ENCODE measurements at places on chromosomes 1 and 21.

- DNase-seq: no peak
These were observed 753 bp downstream of the KIF1B start for GRCh38 chr1:10210841-10211804.

- no peak for DNase-seq
These were observed 21.4 kb downstream of the TEX38 start for GRCh38 chr1:46692811-46693770.

DNA sequence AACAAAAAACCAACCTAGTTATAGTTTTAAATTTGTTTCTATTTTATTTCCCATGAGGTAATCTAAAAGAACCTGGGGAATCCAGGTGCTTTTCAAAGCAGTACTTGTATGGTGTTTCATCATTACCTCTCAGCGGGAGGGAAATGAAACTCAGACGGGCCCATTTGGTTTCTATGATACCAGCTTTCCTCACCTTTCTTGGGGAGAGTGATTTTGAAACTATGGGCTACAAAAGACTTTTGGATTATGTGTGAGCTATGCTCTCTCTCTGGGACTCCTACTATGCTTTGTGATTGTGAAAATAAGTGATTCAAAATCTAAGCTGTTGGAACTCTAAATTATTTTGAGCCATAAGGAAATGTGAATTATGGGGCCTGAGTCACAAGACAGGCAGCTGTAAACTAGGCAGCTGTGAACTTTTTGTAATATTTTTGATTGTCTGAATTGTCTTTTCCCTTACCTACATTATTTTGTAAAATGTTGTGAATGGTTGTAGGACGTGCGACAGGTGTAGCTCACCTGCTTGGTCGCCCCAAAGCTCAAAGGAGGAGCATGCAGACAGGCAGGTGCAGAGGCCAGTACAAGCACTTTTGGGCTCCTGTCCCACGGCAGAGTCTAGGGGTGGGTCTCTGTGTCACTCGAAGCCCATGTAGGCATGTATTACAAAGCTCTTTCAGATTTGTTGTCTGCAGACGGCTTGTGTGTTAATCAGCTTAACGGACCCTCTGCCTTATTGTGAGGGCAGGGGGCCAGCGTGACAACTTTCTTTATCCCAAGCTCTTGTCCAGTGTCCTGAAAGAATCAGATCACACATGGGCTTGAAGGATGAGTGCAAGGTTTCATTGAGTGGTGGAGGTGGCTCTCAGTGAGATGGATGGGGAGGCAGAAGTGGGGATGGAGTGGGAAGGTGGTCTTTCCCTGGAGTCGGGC lies 64.8 kb upstream of the BACH1 start:
- no peak for DNase-seq

GRCh38 chr1:13892198-13892597 lies 192.2 kb downstream of the PRDM2 start:
- DNase-seq: no peak

DNA sequence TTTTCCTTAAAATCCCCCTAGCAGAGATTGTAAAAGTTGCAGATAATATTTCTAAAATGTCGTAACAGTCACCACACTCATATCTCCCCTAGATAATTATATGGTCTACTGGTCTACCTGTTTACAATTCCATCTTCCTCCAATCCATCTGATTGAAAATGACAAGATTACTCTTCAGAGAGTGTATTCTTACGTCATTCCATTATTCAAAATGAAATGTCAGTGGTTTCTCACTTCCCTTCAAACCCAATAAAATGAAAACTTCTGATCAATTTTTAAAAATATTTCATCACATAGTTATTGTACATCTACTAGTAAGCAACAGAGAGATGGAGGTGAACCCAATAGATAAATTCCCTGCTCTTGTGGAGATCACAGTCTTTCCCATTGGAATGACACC lies 202.2 kb upstream of the C8B start:
- DNase-seq: no peak

GRCh38 chr1:20612221-20612746 lies 21.0 kb upstream of the PINK1 start:
- DNase-seq: no peak

- no peak for DNase-seq
These were observed 15.8 kb upstream of the NPHP4 start for GRCh38 chr1:6008084-6008415.

- DNase-seq: no peak
These were observed 598.6 kb downstream of the AJAP1 start for GRCh38 chr1:5253036-5253435.

- DNase-seq: no peak
These were observed 64.8 kb upstream of the ATP1A1 start for GRCh38 chr1:116308276-116308675.

DNA sequence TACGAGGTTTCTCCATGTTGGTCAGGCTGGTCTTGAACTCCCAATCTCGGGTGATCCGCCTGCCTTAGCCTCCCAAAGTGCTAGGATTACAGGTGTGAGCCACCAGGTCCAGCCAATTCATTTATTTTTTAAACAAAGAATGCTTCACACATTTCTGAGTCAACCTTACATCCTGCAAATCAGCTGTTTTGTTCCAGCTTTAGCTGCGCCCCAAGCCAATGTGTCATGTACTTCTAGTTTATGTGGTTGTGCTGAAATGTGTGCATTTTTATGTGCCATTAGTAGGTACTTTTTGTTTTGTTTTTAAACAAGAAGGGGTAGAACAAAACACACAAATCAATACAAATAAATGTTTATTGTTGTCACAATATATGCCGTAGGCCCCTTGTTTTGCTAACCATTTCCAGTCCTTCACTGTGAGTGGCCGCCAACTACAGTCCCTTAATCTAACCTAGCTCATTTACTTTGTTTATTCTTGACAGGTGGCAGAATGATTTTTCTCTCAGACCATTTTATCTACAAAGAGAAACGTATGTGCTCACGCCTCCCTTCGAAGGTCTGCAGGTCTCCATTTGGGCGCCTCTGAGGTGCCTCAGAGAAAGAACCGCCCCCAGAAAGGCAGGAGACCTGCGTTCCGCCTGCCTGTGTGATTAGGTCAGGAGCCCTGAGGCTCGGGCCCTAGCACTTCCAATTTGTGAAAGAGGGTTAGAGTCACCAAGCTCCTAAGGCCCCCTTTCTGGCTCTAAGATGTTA lies 2.8 kb upstream of the CASQ2 start:
- DNase-seq: no peak

DNA sequence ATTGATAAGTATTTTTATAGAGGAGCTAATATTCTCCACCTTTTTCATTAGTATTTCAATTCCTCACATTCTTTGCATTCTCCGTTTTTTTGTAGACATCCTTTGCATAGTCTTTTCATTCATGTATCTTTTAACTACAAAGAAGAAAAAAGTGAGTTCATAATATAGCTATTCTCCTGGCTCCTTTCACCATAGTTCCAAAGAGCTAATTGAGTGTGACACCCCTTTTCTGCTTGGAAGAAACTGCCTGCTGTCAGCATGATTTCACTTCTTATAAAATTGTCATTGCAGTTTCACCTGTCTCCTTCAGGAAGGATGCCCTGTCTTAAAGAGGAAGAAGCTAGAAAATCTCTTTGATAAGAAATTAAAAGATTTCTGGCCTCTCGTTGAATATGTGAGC lies 991.1 kb downstream of the KCNT2 start:
- no peak for DNase-seq

DNA sequence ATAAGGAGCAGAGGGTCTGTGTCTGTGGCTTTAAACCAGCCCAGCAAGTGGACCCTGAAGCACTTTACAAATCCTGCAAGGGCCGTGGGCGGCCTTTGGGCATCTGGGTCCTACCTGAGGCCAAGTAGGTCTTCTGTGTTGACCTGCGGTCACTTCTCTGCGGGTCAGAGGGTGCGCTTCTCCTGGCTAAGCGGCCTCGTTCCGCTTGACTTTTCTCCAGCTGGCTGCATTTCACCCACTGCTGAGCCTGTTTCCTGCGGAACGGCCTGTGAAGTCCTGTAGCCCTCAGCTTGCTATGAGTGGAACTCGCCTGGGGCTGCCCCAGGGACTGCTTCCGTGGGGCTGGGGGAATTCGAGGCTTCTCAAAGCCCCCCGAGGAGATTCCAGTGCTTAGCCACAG lies 43.3 kb downstream of the SLC37A1 start:
- no peak for DNase-seq

GRCh38 chr1:175864625-175865024 lies 121.2 kb upstream of the TNR start:
- DNase-seq: no peak

DNA sequence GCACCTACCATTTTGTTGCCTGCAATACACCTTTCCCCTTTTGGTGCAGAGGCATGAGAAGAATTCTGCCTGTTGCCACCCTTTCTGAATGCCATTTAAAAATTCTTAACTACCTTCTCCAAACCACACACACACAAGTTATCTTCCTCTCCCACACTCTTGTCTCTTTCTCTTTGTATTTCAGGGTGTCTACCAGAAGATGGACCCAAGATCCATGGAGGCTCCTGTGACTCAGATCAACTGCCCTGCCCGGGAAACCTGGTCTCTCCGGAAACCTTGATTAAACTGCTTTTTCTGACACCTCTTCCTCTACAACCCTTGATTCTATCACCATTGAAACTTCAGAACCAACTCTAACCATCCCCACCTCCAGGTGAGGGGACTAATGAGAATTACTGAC lies 2.4 kb upstream of the TARS2 start:
- no peak for DNase-seq

DNA sequence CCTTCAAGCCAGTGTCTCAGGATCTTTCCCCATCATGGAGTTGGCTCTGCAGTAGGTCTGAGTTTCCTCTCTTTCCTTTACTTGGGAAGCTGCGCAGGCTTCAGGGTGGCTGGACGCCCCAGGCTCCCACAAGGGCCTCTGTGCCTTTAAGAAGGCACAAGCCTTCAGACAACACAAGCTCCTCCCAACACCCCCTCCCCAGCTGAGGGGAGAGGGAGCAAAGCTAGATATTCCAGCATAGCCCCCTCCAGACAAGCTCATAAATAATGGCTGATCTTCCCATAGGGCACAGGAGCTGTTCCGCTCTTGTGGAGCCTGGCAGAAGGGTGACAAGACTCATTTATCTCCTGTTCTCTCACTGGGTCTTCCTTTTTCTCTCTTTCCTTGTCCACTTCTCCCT lies 27.9 kb upstream of the ATP2B4 start:
- no peak for DNase-seq

GRCh38 chr1:2525572-2525919 lies 850 bp downstream of the PANK4 start:
- no peak for DNase-seq

DNA sequence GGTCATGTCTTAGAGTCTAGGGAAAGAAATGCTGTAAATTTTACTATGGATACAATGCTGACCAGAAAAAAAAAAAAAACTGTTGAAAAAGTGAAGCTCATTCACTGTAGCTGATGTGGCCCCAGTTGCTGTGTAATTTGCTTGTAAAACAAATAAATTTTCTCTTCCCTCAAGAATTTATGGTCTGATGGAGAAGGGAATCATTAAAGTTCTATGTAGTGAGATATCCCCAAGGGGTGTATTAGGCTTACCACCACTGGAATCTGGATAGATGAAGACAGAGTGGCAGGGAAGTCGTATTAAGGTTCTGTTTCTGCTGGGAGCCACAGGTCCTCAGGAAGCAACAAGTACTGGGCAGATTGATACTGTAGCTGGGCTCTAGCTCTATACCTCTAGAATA lies 860.0 kb downstream of the LTN1 start:
- DNase-seq: no peak

- no peak for DNase-seq
These were observed 46.7 kb downstream of the PHC2 start for GRCh38 chr1:33384040-33384812.

GRCh38 chr1:175481126-175482070 lies 262.0 kb downstream of the TNR start:
- no peak for DNase-seq

DNA sequence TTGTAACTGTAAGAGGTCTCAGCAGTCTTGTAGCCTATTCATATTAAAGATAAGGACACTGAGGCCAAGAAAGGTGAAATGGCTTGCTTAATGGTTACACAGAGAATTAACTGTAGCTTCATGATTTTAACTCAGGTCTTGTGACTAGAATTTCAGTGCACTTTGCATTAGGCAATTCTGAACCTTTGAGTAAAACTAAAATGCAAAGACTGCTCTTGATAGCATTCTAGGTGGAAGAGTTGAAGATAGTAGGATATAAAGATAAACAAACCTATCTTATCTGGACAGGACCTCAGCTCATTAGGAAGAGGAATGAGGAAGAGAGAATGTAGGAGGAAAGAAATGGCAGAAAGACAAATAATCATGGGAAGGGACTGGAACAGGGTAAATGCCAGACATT lies 68.6 kb upstream of the RGL1 start:
- DNase-seq: no peak

All from stimulated activated CD8-positive, alpha-beta memory T cell treated with anti-CD3 and anti-CD28 coated beads, Interleukin-7, amount 100 ng/mL, for 1 hour (primary cell).